ENCODE measurements at places on chromosomes 1 and 21.

DNA sequence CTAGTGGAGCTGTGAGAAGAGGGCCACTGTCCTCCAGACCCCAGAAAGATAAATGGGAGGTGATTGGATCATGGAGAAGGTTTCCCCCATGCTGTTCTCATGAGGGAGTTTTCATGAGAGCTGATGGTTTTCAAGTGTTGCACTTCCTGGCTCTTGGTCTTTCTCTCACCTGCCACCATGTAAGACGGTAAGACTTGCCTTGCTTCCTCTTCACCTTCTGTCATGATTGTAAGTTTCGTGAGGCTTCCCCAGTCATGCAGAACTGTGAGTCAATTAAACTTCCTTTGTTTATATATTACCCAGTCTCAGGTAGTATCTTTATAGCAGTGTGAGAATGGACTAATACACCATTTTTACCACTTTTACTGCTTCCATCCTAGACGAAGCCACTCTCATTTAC lies 27.6 kb downstream of the GPR88 start:
- DNase-seq: no peak

- DNase-seq: no peak
Observed at GRCh38 chr21:24424776-24425175, 1182.5 kb downstream of the MRPL39 start.

- DNase-seq: no peak
Observed at GRCh38 chr1:232610192-232610901, 19.6 kb downstream of the SIPA1L2 start.

GRCh38 chr1:233394860-233395717 lies 67.6 kb downstream of the MAP3K21 start:
- no peak for DNase-seq

- DNase-seq: no peak
Observed at GRCh38 chr1:231020139-231020601, 19.9 kb downstream of the FAM89A start.

DNA sequence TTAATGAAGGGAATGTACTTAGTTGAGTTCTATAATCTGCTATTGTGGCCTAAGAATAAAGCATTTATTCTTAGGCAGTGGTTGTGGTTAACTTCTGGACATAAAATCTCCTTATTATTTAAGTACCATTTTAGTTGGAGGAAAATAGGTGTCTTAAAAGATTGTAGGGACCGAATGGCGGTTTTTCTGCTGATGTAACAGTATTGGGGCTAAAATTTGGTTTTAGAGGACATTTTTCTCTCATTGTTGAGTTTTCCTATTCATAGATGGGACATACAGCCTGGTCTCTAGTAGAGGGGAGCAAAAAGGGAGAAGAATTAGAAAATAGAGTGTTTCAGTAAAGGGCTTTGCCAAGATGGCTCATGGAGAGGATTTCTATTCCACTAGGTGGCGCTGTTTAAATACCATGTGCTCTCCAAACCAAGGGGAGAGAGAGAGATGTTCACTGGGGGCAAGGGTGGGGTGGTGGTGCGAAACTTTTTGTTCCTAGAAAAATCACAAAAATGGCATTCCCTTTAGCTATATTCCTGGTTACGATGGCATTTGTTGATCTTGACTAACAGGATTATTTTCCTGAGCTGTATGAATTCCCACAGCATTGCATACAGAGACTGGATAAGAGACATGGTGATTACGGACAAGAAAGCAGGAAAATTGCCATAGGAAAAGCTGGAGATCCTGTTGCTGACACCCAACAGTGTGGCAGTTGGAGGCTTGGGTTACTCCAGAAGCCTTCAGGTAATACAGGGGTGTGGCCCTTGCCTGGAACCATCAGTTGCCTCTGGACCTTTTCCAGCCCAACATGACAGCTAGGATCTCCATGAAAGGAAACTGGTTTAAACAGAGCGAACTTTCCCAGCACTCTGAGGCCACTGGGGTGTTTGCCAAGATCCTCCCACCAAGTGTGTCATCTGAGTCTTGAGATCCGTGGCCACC lies 18.2 kb upstream of the FCGR2A start:
- peak; percentile 15 for DNase-seq

- no peak for DNase-seq
Observed at GRCh38 chr1:10108948-10109708, 76.4 kb downstream of the UBE4B start.

GRCh38 chr1:147243228-147243685 lies 773 bp downstream of the CHD1L start:
- DNase-seq: no peak

- DNase-seq: no peak
Observed at GRCh38 chr21:45497846-45498645, 44.2 kb downstream of the SLC19A1 start.

- no peak for DNase-seq
Observed at GRCh38 chr1:41364442-41365319, 3.4 kb downstream of the FOXO6 start.

- no peak for DNase-seq
Observed at GRCh38 chr1:52633291-52633754, 355 bp downstream of the SHISAL2A start.

DNA sequence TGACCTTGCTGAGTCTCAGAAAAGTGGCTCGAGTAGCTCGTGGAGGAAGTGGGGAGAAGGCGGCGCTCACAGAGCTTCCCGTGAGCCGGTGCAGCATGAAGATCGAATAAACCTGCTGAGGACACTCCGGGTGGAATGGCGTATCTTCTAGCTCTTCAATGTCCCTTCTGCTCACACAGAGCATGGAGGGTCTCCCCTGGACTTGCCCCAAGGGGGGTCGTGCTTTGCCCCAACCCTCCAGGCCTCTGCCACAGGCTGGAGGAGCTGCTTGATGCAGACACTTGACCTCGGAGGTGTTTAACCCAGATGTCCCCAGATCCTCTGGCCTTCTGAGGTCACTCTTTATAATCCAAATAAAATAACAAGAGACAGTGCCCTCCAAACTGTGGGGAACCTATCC lies 2.2 kb upstream of the KRTAP10-12 start:
- no peak for DNase-seq

DNA sequence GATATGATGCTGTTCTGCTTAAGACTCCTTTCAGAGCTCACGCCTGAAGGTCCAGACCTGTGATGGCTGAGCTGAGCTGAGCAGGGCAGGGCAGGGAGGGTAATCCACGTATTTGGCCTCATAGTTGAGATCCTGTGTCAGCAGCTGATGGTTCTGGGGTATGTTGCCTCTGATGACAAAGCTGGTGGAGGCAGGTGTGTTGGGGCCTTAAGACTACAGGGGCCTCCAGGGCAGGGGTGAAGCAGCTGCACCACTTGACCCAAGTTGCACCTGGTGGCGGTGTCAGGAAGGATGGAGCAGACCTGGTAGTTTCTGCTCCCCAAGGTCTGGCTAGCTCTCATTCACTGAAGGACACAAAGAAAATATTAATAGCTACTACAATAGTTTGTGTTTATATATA lies 57.0 kb downstream of the FCRL5 start:
- DNase-seq: no peak

DNA sequence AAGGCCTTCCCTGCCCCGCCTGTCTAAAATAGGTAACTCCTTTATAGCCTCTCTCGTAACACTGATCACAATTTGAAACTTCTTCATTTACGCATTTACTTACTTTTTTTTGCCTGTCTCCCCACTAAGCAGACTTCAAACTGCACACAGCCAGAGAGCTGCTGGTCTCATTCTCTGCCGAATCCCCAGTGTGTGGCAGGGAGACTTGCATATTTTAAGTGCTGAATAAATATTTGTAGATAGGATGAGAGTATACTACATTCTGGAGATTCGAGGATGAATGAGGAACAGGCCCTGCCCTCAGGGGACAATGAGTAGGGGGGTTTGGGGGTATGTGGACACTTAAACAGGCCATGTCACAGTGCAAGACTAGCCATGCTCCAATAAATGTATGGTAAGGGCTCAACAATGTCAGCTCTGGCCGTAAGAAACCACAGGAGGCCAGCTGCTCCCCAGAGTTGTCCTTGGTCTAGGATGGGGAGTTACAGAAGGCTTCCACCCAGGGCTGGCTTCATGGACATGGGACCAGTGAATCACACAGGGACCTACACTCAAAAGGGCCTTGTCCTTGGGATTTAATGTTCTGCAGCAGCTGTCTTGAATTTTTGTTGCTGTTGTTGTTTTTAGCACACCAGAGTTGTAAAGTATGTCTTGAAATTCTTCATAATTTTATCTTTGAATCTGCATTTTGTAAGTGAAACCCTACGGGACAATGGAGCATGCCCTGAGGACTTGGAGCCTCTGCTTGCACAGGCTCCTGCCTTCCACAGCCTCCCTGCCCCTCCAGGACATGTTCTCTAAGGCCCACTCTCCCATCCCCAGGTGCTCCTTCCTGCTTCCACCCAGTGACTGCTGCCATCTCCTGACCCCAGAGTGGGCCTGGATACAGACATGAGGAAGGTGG lies 8.5 kb downstream of the DIO1 start:
- DNase-seq: no peak

DNA sequence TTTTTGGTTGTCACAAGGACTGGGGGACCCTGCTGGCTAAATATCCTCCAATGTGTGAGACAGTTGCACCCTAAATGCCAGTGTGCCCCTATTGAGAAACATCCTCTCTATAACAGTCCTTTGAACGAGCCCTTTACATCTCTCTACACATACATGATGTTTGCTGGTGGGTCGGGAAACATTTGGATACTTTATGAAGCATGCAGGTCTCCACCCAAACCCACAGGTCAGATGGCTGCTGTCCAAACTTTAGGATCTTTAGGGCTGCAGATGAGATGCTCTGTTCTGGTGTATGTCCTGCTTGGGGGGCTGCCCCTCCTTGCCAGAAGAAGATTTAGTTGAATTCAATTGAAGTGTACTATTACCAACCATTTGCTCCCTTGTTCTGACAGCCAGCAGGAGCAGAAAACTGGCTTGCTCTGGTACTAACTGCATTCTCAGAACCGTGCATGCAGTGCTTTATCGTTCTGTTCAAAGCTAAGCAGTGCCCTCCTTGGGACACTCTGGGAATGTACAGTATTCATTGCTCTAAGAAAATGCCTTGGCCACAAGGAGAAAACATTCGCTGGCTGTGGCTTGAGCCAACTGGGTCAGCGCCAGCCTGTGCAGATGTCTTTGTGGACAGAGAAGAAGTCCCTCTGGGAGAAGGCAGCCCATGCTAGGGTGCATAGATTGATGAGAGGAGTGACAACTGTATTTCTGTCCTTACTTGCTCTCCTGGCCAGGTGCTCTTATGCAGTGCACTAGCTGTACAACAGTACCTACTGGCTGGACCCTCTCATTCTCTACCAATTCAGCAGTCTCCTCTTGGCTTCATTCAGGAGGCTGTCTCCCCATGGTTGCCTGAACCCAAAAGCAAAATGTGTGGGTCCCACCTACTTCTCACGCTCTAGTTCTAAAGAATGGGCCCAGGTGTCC lies 61.4 kb upstream of the DIRAS3 start:
- no peak for DNase-seq

- DNase-seq: no peak
Observed at GRCh38 chr1:231803353-231803752, 176.8 kb downstream of the DISC1 start.

GRCh38 chr1:234326497-234327366 lies 46.5 kb upstream of the COA6 start:
- DNase-seq: peak; percentile 55

DNA sequence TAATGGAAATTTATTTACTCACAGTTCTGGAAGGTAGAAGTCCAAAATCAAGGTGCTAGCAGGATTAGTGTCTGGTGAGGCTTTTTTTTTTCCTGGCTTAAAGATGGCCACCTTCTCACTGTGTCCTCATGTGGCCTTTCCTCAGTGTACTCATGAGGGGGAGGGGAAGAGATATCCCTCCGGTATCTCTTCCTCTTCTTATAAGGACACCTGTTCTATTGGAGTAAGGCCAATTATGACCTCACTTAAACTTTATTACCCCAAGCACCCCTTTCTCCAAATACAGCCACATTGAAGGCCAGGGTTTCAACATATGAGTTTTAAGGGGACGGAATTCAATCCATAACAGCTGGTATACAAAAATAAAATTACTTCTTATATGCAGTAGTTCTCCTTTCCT lies 203.7 kb upstream of the C1orf87 start:
- no peak for DNase-seq

DNA sequence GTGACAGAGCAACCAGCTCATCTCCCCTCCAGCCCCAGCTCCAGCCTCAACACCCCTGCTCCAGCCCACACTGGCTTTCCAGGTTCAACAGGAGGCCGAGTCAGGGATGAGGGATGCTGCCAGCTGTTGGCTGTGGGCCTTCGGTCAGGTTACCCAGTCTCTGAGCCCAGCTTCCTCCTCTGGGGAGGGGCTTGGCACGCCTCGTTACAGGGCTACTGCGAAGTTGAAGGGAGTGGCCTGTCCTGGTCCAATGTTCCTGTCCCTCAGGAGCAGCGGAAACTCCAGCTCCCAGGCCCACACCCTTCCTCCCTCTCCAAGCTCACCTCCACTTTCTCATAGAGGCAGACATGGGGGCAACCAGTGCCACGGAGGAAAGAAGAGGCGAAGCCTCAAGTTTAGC lies 15.1 kb upstream of the TAS1R2 start:
- DNase-seq: no peak

- DNase-seq: no peak
Observed at GRCh38 chr1:6068932-6069331, 23.2 kb downstream of the KCNAB2 start.

- no peak for DNase-seq
Observed at GRCh38 chr1:94103608-94104007, 17.3 kb downstream of the ABCA4 start.

GRCh38 chr1:162502928-162503327 lies 5.3 kb downstream of the UHMK1 start:
- DNase-seq: no peak

DNA sequence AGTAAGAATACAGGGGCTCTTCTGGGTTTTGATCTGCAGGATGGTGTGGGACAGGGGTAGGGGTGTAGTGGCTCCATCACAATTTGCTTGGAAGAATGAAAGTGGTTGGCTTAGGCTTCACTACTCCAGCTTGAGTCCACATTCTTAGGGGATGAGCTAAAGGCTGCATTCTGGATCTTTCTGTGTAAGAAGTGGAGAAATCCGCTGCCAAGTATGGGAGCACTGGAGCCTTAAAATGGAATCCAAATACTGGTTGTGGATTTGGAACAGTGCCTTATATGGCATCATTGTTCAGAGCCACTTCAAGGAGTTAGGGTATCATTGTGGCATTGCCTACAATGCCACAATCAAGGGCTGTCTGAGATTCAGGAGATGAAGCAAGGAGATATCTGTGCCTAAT lies 187.1 kb downstream of the LMO4 start:
- no peak for DNase-seq

GRCh38 chr1:163263818-163264655 lies 57.7 kb upstream of the NUF2 start:
- DNase-seq: no peak

GRCh38 chr21:14589855-14590563 lies 43.9 kb upstream of the SAMSN1 start:
- DNase-seq: no peak
